ENCODE measurements at places on chromosomes 1 and 21.
A peak's percentile ranks its signal among the peaks of the same experiment; 100 is the strongest.

DNA sequence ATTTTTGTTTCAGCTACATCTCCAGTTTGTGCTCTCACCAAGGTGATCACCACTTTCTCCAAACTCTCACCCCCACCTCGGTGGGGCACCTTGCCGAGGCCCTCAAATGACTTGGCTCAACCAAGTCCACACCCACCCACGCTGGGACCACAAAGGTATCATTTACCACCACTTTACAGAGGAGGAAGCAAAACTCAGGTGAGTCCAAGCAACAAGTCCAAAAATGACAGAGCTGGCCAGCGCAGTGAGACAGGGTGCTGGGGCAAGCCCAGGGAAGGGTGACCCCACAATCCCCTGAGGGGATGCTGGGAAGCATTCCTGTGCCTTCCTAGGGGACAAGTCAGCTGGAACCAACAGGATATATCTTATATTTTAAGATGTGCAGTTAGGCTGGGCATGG, 24.7 kb downstream of the SSBP3 start:
- no peak for DNase-seq

- no peak for DNase-seq
Measured at GRCh38 chr1:42998386-42998785, 39.7 kb upstream of the SLC2A1 start.

DNA sequence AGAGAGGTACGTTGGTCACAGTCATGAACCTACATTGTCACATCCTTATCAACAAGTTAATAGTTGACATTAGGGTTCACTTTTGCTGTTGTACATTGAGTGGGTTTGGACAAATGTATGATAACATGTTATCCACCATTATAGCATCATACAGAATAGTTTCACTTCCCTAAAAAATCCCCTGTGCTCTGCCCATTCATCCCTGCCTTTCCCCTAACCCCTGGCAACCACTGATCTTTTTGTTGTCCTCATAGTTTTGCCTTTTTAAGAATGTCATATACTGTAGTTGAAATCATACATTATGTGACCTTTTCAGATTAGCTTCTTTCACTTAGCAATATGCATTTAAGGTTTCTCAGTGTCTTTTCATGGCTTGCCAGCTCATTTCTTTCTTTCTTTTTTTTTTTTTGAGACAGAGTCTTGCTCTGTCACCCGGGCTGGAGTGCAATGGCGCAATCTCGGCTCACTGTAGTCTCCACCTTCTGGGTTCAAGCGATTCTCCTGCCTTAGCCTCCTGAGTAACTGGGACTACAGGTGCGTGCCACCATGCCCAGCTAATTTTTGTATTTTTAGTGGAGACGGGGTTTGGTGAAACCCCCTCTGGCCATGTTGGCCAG, 50.6 kb downstream of the UCK2 start:
- DNase-seq = no peak

DNA sequence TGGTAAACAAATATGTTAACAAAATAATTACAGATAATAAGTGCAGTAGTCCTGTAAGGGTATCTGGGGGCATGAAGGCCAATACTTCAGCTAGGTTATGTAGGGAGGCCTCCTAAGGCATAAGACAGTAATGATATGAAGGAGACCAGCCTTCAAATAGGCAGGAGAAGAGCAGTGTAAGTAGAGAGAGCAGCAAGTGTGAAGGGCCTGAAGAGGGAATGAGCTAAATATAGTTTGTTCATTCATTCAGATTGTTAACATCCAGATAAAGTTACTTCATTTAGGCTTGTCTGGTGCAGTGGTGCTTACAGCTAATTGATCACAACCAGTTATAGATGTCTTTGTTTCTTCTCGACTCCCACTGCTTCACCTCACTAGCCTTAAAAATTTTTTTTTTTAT, 71.1 kb downstream of the EPB41 start:
- no peak for DNase-seq

DNA sequence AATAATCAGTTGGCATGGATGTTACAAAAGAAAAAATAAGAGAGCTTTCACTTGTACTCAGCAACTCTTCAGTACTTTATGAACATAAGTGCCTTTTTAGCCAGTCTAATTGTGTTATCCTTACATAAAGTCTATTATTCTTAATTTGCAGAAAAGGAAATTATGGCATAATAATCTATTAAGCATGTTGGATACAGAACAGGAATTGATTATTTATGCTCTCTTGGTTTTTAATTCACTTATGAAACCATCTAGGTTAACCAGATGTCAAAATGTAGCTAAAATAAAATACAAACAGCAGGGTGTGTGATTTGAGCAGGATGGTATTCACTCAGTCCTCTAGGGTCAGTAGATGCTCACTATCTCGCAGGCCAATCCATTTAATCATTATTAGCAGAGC, 79.7 kb downstream of the PLPPR5 start:
- peak; percentile 30 for DNase-seq

All from SK-N-DZ (cell line).